Activated T-cell treated with anti-CD3 and anti-CD28 coated beads for 48 hours (primary cell): ENCODE measurements at places on chromosomes 1 and 21.
A peak's percentile ranks its signal among the peaks of the same experiment; 100 is the strongest.

DNA sequence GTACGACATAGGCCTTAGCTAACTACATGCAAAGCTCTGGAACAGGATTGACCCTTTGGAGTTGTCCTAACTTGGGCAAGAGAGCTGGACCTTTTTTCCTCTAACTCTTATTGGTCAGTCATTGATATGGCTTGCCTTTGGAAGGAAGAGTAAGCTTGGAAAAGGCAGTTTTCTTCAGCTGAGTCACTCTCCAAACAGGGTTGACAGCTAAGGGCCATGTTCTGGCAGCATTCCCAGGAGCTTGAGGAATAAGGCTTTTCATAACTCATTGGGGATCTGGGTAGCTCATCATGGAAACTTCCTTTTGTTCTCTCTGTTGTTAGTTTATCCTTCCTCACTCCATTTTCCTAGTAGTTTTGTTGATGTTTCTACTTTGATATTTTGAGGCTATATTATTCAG lies 14.5 kb upstream of the ERRFI1 start:
- DNase-seq, result no peak

- no peak for DNase-seq
Measured at GRCh38 chr1:65505547-65506300, 85.3 kb downstream of the LEPR start.

DNA sequence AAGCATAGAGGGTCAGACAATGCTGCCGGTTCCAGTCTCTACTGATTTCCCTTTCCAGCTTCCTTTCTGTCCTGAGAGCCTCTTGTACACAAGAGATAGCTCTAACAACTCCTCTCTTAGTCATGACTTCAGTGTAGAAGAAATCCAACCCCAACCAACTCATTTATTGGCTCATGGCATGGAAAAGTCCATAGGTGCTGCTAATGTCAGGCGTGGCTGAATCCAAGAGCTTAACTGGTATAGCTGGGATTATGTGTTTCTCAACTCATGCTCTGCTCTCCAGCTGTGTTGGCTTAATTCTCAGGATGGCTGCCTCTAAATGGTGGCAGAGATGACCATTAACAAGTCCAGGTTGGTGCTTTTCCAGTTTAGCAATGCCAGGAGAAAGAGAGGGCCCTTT lies 12.4 kb upstream of the THRAP3 start:
- no peak for DNase-seq

- DNase-seq, result no peak
Measured at GRCh38 chr1:62912028-62912638, 128.2 kb downstream of the ATG4C start.

- DNase-seq, result no peak
Measured at GRCh38 chr1:42955311-42956063, 3.2 kb downstream of the SLC2A1 start.

DNA sequence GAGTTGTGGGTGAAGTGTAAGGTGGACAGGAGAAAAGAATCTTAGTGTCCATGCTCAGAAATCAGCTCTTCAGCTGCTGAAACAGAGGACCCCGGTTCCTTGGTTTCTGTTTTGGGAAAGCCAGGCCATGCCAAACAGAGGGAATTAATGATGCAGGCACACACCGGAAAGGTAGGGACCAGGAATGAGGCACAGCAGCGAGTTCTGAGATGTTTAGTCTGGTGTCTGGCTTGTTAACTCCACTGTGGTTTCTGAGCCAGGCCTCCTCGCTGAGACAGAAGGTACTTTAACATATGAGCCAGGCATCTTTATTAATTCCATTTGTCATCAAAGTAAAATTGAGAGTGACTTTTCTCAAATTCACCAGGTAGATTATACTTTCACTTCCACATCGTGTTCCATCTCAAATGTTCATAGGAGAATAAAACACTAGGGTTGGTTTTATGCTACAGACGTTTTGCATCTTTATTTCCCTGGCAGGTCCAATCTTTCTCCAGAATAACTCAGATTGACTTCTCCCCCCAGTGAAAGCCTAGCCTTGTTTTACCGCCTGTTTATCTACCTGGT lies 23.5 kb downstream of the LRRC8D start:
- DNase-seq, result no peak

- no peak for DNase-seq
Measured at GRCh38 chr1:195941314-195941713, 666.9 kb downstream of the KCNT2 start.

GRCh38 chr1:3803905-3804626 lies 7.8 kb upstream of the LRRC47 start:
- DNase-seq, result no peak

DNA sequence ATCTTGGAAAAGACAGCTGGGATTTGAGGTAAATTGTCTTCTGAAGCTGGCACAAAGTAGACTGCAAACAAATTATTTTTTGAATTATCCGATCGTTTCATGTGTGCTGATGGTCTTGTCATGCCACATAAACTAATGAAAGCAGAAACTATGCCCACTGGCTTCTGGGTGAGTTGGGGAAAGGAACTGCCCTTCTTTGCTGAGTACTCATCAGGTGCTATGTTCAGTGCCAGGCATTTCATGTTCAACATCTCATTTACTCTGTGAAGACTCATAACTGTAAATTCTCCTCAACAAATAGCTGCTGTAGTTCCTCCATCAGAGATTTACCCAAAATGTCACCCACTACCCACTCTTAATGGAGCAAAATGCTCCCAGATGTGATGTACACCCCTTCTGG lies 1.2 kb downstream of the TRIT1 start:
- no peak for DNase-seq

DNA sequence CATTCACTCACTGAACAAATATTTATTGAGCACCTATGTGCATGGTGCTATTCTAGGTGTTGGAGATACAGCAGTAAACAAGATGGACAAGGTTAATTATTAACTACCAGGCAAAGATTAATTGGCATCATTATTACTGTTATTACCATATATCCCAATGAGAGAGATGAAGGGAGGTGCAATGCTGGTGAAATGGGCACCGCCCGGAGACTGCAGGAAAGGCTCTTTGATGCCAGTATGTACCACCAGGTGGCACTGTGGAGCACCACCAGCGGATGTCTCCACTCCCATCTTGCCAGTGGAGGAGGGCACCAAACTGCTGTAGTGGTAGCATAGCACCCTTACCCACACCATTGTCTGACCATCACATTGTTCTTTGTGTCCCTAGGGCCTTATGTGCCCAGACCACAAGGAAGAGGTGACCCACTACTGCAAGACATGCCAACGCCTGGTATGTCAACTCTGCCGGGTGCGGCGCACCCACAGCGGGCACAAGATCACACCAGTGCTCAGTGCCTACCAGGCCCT lies 3.0 kb downstream of the TRIM46 start:
- peak; percentile 77 for DNase-seq

GRCh38 chr1:207259391-207259790 lies 62.1 kb upstream of the CD55 start:
- DNase-seq, result no peak

DNA sequence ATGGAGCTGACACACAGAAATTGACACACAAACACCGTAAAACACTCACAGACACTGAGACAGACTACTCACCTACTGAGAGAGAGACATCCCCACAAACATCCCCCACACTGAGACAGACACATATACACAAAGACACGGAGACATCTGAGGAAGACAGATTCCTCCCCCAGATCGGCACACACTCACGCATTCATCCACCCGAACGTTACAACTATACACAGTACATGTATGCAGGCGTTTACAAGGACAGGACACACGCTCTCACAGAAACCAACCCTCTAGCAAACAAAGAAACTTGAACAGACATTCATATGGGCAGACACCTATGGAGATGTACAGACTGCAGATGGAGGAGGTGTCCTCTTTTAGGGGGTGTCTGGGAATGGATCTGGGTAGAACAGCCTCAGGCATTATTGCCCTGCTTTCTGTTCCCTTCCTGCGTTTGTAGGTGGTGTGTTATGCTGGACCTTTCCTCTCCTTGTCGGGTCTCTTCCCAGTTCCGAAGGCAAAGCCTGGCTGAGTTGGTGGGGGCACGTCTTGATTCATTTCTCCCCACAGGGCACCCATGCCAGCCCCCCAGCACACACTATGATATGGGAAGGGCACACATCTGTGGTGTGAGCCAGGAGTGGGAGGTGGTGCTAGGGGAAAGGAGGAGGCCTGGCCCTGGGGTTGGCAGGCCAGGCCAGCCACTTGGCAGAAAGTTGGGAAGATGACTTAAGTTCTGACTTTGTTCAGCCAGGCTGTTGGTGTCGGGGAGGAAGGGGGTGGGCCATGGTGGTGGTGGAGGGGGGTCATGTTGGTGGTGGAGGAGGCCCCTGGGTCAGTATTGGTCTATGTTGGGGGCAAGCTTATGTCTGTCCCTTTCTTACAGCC lies 1.5 kb downstream of the KIRREL1 start:
- no peak for DNase-seq

DNA sequence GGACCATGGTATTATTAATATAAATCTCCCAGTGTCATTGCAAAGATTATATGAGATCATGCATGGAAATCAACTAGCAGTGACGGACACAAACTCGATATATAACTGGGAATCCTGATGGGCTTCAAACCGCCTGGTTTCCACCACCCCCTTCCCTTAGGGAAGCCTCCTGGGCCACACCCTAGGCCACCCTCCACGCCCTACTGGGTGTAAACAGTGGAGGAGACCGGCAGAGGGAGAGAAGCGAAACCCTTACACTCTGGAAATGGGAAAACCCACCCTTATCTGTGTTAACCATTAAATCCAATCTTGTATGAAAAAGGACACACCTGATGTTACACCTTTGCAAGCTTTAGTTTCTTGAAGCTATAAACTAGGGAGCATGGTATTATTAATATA lies 595 bp upstream of the ZNHIT6 start:
- DNase-seq, result no peak

DNA sequence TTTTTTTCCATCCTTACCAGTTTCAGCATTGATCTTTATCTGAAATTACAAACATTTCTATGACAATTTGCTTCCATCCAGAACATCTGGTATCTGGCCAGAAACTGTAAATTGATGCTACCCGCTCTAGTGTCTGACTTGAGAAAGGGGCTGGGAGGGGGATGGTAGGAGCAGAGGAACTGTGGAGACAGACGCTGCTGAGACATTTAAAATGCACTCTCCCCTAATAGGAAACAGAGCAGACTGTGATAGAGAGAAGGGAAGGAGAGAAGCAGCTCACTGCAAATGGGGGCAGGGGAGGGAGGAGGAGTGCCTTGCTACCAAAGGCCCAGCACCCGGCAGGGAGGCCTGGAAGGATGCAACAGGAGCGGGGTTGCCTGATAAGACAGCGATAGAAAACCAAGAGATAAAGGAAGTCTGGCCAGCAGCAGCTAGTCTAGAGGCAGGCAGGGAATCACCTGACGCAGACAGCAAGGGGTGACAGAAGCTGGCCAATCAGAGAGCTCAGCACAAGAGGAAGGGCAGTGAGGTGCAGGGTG lies 195.5 kb upstream of the NFIA start:
- DNase-seq, result no peak

DNA sequence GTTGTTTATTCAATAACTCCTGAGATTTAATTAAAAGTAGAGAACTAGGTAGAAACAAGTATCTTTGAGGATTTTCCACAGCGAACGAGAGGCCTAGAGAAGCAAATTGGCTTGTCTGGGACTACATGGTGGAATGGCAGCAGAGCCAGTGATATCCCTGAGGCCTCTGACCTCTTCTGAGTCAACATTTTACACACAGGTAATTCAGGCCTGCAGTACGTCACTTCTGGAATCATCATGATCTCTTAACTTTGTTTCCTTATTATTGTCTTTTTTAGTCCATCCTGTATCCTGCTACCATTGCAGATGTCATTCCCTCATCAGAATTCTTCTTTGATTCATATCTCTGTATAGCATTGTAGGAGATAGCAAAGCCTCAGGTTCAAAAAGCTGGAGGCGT lies 9.9 kb downstream of the SPRTN start:
- no peak for DNase-seq

DNA sequence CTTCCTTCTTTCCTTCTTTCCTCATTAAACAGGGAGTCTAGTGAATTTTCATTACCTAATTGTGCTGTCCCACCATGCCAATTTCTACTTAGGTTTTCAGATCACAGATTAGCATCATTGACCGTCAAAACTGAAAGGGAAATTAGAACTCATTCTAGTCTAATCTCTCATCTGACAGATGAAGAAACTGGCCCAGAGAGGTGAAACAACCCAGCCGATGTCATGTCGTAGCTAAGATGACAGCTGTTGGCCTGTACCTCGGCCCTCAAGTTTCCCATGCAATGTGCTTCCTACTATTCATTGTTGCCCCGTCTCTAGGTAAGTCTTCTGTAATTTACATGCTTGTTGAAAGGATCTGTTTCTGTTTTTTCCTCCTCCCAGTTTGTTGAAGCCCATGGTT lies 128.2 kb upstream of the KIAA0040 start:
- DNase-seq, result no peak
